Mesothelial cell of epicardium (in vitro differentiated cells): ENCODE measurements at places on chromosomes 4 and X. TPM values are rescaled to one million over a fixed set of nuclear protein-coding genes. Genes with fewer than 3 reads are reported as not detected.

DNA sequence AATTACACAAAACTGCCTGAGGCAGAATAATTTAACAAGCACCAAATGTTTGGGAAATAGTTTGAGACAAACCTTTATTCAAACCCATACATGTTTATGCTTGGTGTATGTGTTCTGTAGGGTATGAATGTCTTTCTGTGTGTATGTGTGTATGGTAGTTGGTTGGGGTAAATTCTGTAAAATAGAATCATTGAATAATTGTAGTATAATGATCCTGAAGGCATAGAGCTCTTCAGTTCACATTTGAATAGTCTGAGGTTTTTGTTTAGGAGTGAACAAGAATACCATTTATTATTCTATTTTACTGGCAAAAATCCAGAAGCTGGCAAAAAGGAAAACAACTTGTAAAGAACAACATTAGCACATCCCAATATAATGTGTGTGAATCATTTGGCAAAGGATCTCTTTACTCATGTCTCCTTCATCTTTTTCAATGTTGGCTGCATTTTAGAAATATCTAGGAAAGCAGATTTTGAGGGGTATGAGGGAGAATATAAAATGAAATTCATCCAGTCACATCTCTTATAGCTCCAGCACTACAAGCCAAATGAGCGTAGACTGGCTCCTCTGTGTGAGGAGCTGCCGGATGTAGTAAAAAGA, 360.0 kb downstream of the CHIC1 start:
- H3K4me1 ChIP-seq: peaks cover 18% of the 10 kb centered on the region
- peak overlapping the region; percentile 2 for H3K27ac ChIP-seq
- no peak overlapping the region for H3K4me3 ChIP-seq
- no peaks in the 10 kb centered on the region for H3K27me3 ChIP-seq
- DNase-seq: no peak
- H3K36me3 ChIP-seq: no peaks in the 10 kb centered on the region

DNA sequence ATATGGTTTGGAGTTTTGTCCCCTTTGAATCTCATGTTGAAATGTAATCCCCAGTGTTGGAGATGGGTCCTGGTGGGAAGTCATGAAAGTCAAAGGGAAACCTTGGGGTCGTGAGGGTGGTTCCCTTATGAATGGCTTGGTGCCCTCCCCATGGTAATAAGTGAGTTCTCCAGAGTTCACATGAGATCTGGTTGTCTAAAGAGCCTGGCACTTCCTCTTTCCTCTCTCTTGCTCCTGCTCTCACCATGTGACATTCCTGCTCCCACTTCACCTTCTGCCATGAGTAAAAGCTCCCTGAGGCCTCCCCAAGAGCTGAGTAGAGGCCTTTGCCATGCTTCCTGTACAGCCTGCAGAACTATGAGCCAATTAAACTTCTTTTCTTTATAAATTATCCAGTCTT, 5.5 kb upstream of the IL15 start:
- no peak overlapping the region for H3K27ac ChIP-seq
- no peak overlapping the region for H3K4me3 ChIP-seq
- H3K27me3 ChIP-seq: peaks cover 15% of the 10 kb centered on the region

Gene CYSLTR1
- 0.54 to 0.68 TPM (median 0.62 TPM) in 3 replicates for total RNA-seq

- H3K4me3 ChIP-seq: no peak overlapping the region
- peaks cover 7% of the 10 kb centered on the region for H3K36me3 ChIP-seq
- H3K27ac ChIP-seq: no peak overlapping the region
- no peak for DNase-seq
Observed at GRCh38 chr4:140980426-140981200, 152.7 kb downstream of the RNF150 start.

DNA sequence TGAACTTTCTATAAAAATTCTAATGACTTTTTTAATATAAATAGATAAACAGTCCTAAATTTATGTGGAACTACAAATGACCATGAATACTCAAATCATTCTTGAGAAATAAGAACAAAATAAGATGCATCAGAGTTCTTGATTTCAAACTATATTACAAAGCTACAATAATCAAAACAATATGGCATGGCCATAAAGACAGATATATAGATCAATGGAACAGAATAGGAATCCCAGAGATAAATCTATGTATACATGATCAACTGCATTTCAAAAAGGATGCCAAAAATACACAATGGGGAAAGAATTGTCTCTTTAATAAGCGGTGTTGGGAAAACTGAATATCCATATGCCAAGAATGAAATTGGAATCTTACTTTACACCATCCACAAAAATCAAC, 98.4 kb upstream of the IL15 start:
- H3K4me1 ChIP-seq: no peaks in the 10 kb centered on the region
- H3K27ac ChIP-seq: no peak overlapping the region
- no peak for DNase-seq
- H3K27me3 ChIP-seq: no peaks in the 10 kb centered on the region

GRCh38 chrX:103415068-103415467, 38.7 kb downstream of the BEX3 start:
- no peaks in the 10 kb centered on the region for H3K4me1 ChIP-seq
- no peak overlapping the region for H3K27ac ChIP-seq
- no peaks in the 10 kb centered on the region for H3K36me3 ChIP-seq
- no peak overlapping the region for H3K4me3 ChIP-seq

GRCh38 chr4:140111256-140111655, 42.7 kb downstream of the MAML3 start:
- H3K4me1 ChIP-seq: peaks cover 9% of the 10 kb centered on the region
- H3K27me3 ChIP-seq: no peaks in the 10 kb centered on the region
- DNase-seq: no peak
- no peaks in the 10 kb centered on the region for H3K36me3 ChIP-seq

DNA sequence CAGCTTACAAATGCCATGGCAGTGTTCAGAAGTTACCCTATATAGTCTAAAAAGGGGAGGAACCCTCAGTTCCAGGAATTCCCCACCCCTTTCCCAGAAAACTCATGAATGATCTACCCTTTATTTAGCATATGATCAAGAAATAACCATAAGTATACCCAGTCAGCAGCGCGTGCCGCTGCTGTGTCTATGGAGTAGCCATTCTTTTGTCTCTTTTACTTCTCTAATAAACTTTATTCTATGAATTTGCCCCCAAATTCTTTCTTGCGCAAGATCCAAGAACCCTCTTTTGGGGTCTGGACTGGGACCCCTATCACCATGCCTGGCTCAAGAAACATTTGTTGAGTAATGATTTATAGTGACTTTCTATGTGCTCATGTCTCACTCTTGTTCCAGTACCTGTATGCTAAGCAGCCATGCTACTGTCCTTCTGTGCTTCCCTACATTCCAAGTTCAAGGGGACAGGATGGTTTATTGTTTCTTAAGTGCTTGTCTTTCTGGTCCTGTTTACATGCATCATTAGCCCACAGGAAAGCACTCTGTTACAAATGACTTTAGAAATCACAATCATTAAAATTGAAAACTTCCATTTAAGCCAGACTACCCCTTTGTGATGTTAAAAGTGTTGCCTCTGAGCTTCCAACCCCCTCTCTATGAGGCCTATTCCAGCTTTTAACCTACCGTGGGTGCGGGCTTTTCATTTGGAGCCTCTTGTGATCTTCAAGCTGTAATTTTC, 63.4 kb upstream of the S100G start:
- DNase-seq: no peak
- H3K4me1 ChIP-seq: no peaks in the 10 kb centered on the region
- H3K4me3 ChIP-seq: no peak overlapping the region
- peaks cover 68% of the 10 kb centered on the region for H3K36me3 ChIP-seq

DNA sequence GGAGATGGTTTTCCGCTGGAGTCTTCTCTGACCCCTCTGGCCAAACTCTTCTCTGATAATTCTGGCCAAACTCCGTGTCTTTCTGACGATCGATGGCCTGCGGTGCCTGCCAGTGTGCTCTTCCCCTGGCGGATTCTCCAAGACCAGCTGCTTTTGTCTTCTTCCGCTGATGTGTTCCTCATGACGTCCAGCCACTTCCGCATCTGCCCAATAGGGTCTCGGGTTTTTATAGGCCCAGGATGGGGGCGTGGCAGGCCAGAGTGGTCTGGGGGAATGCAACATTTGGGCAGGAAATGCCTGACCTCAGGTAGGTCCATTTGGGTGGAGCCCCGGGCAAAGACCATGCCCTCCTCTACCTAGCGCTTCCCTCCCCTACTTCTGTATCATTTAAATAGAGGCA, 1542.1 kb downstream of the STIM2 start:
- peaks cover 4% of the 10 kb centered on the region for H3K36me3 ChIP-seq
- no peaks in the 10 kb centered on the region for H3K27me3 ChIP-seq
- no peak overlapping the region for H3K27ac ChIP-seq
- no peak for DNase-seq
- H3K4me3 ChIP-seq: no peak overlapping the region
- peaks cover 3% of the 10 kb centered on the region for H3K4me1 ChIP-seq

- H3K4me1 ChIP-seq: peaks cover 55% of the 10 kb centered on the region
- no peaks in the 10 kb centered on the region for H3K27me3 ChIP-seq
- DNase-seq: no peak
- peak overlapping the region; percentile 99 for H3K27ac ChIP-seq
- peak overlapping the region; percentile 96 for H3K4me3 ChIP-seq
Observed at GRCh38 chrX:132216806-132217202, 2.4 kb downstream of the RAP2C start.

- DNase-seq: no peak
- no peaks in the 10 kb centered on the region for H3K27me3 ChIP-seq
- no peak overlapping the region for H3K4me3 ChIP-seq
- H3K4me1 ChIP-seq: peaks cover 4% of the 10 kb centered on the region
- H3K27ac ChIP-seq: no peak overlapping the region
Observed at GRCh38 chr4:657338-657833, 16.7 kb downstream of the ATP5ME start.

GRCh38 chr4:163697121-163697520, 202.6 kb downstream of the TMA16 start:
- H3K36me3 ChIP-seq: no peaks in the 10 kb centered on the region
- H3K4me3 ChIP-seq: no peak overlapping the region
- no peak for DNase-seq
- H3K27ac ChIP-seq: no peak overlapping the region
- H3K4me1 ChIP-seq: no peaks in the 10 kb centered on the region
- peaks cover 2% of the 10 kb centered on the region for H3K27me3 ChIP-seq

Gene BEND4
- total RNA-seq: 0.38 to 0.69 TPM (median 0.68 TPM) in 3 replicates

Gene PIR
- total RNA-seq: 27.6 to 28.8 TPM (median 28.7 TPM) in 3 replicates

Gene CYLC1
- not detected in 3 replicates for total RNA-seq

Gene ATP2B3
- total RNA-seq: 0.82 to 0.99 TPM (median 0.83 TPM) in 3 replicates

Gene ARHGAP10
- total RNA-seq: 30.5 to 31.3 TPM (median 31.2 TPM) in 3 replicates

DNA sequence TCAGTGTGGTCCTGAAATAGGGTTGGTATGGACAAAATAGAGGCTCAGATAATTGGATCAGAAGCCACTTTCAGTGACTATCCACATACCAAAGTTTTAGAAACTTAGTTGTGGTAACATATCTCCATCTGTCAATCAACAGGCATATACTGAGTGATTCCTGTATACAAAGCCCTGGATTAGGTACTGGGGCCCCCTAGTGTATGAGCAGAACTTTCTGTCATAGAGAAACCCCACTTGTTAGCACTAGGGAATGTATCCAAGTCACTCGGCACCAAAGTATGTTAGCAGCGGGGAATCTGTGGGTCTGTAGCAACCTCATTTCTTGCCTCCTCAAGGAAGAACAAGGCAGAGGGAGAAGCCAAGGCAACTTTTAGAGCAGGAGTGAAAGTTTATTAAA, 50.7 kb downstream of the MAP7D3 start:
- H3K27me3 ChIP-seq: no peaks in the 10 kb centered on the region
- no peak overlapping the region for H3K4me3 ChIP-seq
- no peak for DNase-seq
- H3K4me1 ChIP-seq: peaks cover 6% of the 10 kb centered on the region
- H3K36me3 ChIP-seq: peaks cover 1% of the 10 kb centered on the region

- H3K4me3 ChIP-seq: peak overlapping the region; percentile 88
- no peaks in the 10 kb centered on the region for H3K36me3 ChIP-seq
- H3K27me3 ChIP-seq: peaks cover 19% of the 10 kb centered on the region
- H3K4me1 ChIP-seq: peaks cover 23% of the 10 kb centered on the region
Observed at GRCh38 chr4:154416190-154416547, 75.4 kb downstream of the DCHS2 start.

Gene IRF2
- total RNA-seq: 15.8 to 18.1 TPM (median 16.7 TPM) in 3 replicates
